Daoy (cell line): ENCODE measurements at places on chromosomes 5 and 9. TPM values are rescaled to one million over a fixed set of nuclear protein-coding genes. Genes with fewer than 3 reads are reported as not detected.

Gene BAAT
- total RNA-seq = 0.29 TPM in 1 of 2 replicates, not detected in the other

Gene MEIKIN
- total RNA-seq = not detected in 2 replicates

Gene GLRX
- 7.1 and 8.3 TPM in 2 replicates for total RNA-seq

Gene PCDHGA7
- total RNA-seq = 0.06 and 0.42 TPM in 2 replicates

Gene CLPTM1L
- total RNA-seq = 176 and 204 TPM in 2 replicates

Gene DDX4
- total RNA-seq = not detected in 2 replicates
